Transverse colon (tissue), 4 donors: ENCODE measurements at places on chromosomes 4 and X. TPM values are rescaled to one million over a fixed set of nuclear protein-coding genes. Genes with fewer than 3 reads are reported as not detected.

Gene LRRC66
- total RNA-seq, result 5.6 TPM

Gene CT55
- total RNA-seq, result not detected

Gene CT47C1
- total RNA-seq, result not detected

Gene SCML1
- 14.4 TPM for total RNA-seq

Gene SPANXB1
- total RNA-seq, result not detected

Gene ARX
- not detected for total RNA-seq

DNA sequence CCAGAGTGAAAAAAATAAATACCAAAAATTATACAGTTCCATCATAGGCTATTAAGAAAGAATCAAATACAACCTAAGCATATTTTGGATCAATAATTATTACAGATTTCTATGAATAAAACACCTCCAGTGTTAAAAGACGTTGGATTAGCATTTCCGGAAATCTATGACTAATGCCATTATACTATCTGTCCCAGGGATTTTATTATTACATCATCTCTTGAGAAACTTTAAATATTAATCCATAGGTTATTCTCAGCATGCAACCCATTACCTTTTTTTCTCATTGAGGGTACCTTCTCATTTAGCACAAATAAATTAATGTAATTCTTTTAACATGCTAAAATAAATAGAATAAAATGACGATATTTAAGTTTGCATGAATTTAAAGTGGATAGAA is 44.6 kb downstream of the CXorf58 start:
- H3K27ac ChIP-seq, result no peak overlapping the region
- no peaks in the 10 kb centered on the region for H3K27me3 ChIP-seq
- DNase-seq, result no peak
- no peaks in the 10 kb centered on the region for H3K4me1 ChIP-seq

- H3K4me1 ChIP-seq, result no peaks in the 10 kb centered on the region
- H3K27me3 ChIP-seq, result no peaks in the 10 kb centered on the region
- H3K27ac ChIP-seq, result no peak overlapping the region
Measured at GRCh38 chr4:147550626-147551246, 66.5 kb upstream of the TMEM184C start.

- H3K36me3 ChIP-seq, result no peaks in the 10 kb centered on the region
- no peak overlapping the region for H3K27ac ChIP-seq
- no peak for DNase-seq
- H3K27me3 ChIP-seq, result no peaks in the 10 kb centered on the region
- H3K4me1 ChIP-seq, result no peaks in the 10 kb centered on the region
- no peak overlapping the region for H3K4me3 ChIP-seq
Measured at GRCh38 chr4:117063961-117064696, 21.2 kb downstream of the TRAM1L1 start.

DNA sequence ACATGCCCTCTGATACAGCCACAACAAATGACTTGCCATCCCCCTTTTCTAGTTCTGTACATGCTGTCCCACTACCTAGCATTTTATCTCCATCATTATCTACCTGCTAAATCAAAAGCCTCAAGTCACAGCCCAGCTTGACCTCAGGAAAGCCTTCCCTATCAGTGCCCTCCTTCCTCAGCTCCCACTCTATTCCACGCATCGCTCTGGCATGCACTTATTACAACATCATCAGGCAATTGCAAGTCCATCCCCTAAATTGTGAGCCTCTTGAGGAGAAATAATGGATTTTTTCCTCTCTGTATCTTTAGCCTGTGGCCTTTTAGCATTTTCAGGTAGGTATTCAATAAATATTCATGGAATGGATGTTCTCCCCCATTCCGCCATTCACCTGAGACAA is 5.7 kb downstream of the ARL13A start:
- no peaks in the 10 kb centered on the region for H3K4me1 ChIP-seq
- H3K4me3 ChIP-seq, result no peak overlapping the region
- H3K27me3 ChIP-seq, result no peaks in the 10 kb centered on the region
- H3K27ac ChIP-seq, result no peak overlapping the region
- H3K36me3 ChIP-seq, result no peaks in the 10 kb centered on the region

GRCh38 chrX:111167334-111167733 is 71.3 kb downstream of the PAK3 start:
- no peaks in the 10 kb centered on the region for H3K36me3 ChIP-seq
- no peak for DNase-seq
- H3K27ac ChIP-seq, result no peak overlapping the region

DNA sequence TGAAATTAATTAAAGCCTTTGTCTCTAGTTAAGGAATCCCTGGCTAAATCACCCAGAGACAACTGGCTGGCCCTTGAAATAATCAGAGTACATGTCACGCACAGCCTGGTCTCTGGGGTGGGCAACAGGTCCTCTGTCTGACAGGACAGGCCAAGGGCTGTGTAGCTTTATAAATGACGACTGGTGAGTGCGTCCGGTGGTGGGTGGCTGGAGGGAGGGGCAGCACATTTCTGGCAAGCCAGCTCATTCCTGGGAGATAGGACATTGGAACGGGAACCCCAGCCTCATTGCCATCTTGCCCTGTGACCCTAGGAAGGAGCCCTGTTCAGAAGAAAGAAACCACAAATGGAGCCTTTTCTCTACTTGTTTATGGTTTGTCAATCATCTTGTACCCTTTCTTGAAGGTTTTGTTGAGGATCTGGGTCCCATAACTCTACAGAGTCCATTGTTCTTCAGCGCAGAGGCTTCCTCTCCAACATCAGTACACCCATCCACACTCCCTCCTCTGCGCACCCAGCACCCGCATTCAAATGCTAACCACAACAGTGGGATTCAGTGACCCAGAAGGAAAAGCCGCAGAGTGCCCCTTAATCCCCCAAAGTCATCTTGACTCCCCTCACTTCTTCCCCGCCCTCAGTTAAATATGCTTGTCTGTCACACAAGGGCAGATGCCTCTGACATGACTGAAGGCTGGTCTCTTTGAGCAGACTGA is 368.1 kb downstream of the UNC5C start:
- no peaks in the 10 kb centered on the region for H3K36me3 ChIP-seq
- no peaks in the 10 kb centered on the region for H3K27me3 ChIP-seq
- no peak overlapping the region for H3K4me3 ChIP-seq
- no peaks in the 10 kb centered on the region for H3K4me1 ChIP-seq
- H3K27ac ChIP-seq, result no peak overlapping the region
- no peak for DNase-seq

DNA sequence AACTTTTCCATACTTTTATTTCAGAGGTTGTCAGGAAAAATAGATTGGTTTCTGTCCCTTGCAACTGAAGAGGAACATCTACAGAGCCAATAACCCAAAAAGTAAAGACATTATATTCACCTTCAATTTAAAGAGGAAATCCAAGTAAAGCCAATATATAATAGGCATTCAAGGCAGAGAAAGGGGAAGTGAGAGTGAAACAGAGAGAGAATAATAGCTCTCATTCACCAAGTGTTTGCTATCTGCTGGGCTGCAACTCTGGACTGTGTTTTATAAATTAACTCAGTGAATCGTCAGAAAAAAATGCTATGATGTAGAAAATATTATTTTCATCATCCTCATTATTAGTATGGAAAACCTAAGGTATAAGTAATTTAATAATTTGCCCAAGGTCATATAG is 448.5 kb downstream of the TRAM1L1 start:
- DNase-seq, result no peak
- H3K4me3 ChIP-seq, result no peak overlapping the region
- no peaks in the 10 kb centered on the region for H3K27me3 ChIP-seq
- H3K36me3 ChIP-seq, result no peaks in the 10 kb centered on the region

DNA sequence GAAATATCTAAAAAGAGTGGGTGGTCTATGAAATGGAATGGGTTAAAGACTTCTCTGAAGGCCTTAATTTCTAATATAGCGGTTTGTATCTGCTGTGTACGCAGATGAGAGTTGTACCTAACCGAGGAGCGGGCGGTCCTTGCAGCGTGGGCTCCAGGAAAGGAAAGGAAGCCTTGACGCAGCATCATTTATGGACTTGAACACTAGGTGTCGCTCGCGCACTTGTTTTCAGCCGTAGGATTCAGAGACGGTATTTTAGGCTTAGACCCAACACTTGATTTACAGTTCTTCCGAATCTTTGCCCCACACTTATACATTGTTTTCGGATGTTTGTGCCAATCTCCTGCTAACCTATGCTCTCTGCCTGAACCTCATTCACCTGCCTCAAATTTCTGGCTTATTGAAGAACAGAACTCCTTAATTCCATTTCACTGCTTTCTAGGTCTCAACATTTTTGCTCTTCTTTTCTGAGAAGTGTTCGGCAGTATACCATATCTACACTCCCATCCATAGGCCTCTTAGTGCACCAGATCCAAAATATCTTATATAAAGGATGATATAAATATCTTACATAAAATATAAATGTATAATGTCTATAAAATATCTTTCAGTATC is 48.9 kb upstream of the AADAT start:
- H3K4me3 ChIP-seq, result no peak overlapping the region
- DNase-seq, result peak; percentile 74
- no peaks in the 10 kb centered on the region for H3K36me3 ChIP-seq
- H3K27ac ChIP-seq, result no peak overlapping the region

DNA sequence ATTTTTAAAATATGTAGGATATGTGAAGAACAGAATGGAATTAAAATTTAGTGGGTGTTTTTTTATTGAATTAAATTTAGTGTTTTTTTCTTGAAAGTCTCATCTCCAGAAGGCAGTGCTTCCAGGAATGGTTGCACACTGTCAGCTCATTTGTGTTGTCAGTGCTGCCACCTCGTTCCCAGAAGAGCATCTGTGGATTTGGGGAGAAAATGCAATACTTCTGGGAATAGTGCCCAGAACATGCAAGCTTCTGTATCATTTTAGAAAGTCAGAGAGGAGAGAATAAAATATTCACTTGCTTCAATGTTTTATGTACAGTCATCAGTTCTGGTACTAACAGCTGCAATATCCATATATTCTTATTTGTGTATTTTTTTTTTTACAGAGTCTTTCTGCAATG is 608.8 kb downstream of the PCDH7 start:
- H3K27ac ChIP-seq, result no peak overlapping the region
- H3K27me3 ChIP-seq, result no peaks in the 10 kb centered on the region
- DNase-seq, result no peak
- no peaks in the 10 kb centered on the region for H3K36me3 ChIP-seq
- H3K4me1 ChIP-seq, result no peaks in the 10 kb centered on the region

DNA sequence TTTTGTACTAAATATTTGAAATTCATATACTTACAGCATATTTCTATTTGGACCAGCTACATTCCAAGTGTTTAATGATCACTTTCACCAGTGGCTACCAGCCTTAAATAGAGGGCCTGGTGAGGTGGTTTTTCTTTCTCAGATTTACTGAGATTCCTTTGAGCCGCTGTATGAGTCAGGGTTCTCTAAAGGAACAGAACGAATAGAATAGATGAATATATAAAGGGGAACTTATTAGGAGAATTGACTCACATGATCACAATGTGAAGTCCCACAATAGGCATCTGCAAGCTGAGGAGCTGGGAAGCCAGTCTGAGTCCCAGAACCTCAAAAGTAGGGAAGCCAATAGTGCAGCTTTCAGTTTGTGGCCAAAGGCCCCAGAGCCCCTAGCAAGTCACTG is 146.2 kb upstream of the TLL1 start:
- no peaks in the 10 kb centered on the region for H3K4me1 ChIP-seq
- no peak overlapping the region for H3K4me3 ChIP-seq
- no peaks in the 10 kb centered on the region for H3K27me3 ChIP-seq
- no peak overlapping the region for H3K27ac ChIP-seq
- no peaks in the 10 kb centered on the region for H3K36me3 ChIP-seq

DNA sequence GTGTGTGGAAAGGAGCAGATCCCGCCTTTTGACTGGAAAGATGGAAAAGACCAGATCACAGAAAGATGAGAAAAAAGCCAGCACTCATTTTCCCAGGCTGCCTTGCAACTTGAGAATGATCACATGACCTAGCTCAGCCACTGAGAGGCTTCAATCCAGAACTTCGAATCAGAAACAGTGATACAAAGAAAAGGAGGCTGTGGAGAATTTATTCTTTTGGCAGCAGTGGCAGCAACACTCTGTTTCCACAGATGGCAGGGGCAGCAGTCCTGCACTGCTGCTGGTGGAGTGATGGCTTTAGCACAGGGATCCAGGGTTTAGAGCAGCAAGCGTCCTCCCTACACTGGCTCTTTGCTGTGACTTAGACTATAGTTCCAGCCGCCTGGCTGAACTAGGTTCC is 77.8 kb upstream of the SH3RF1 start:
- H3K27ac ChIP-seq, result no peak overlapping the region
- no peak overlapping the region for H3K4me3 ChIP-seq
- no peak for DNase-seq
- H3K36me3 ChIP-seq, result no peaks in the 10 kb centered on the region
- no peaks in the 10 kb centered on the region for H3K4me1 ChIP-seq
- H3K27me3 ChIP-seq, result no peaks in the 10 kb centered on the region

DNA sequence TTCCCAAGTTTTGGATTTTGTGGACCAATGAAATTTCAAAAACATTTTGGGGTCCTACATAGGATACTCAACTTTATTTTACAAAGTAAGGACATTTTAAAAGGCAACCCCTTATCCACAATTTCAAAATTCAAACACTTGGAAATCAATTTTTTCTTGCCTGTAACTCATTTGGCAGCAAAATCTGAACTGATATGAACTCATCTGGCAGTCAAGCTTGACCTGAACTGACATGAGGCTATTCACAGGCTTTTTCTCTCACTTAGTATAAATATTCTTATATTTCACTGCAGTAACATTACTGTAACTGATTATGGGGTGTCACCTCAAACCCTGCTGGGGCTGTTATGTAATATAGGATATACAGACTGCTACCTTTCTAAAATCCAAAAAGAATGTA is 116.1 kb downstream of the KLHL13 start:
- no peaks in the 10 kb centered on the region for H3K27me3 ChIP-seq
- H3K4me3 ChIP-seq, result no peak overlapping the region
- H3K36me3 ChIP-seq, result no peaks in the 10 kb centered on the region
- H3K4me1 ChIP-seq, result no peaks in the 10 kb centered on the region
- no peak for DNase-seq
- H3K27ac ChIP-seq, result no peak overlapping the region

DNA sequence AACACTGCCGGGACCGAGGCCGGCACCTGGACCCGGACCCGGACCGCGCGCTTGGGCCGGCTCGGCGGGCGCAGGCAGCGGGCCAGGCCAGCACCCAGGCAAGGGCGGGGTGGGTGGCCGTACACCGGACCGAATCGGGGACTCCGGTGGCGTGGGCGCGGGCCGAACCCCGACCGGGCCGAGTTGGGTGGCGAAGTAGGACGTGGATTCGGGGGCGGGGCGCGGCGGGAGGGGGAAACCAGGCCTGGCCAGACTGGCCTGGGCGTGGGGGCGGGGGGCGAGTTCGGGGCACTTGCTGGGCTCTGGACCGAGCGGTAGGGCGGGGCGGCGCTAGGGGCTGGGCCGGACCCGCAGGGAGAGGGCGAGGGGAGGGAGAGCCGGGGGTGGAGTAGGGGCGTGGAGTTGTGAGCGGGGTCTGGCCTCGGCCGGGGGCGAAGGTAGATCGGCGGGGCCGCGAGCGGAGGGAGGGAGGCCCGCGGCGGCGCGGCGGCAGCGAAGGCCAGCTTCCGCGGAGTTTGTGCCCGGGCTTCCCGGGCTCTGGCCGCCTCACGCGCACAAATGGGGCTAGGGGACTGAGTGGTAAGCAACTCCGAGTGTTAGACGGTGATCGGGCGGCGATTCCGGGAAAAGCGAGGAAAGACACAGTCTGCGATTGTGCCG is 1.8 kb upstream of the BCORL1 start:
- DNase-seq, result peak; percentile 73
- peak overlapping the region; percentile 46 for H3K4me3 ChIP-seq
- H3K4me1 ChIP-seq, result peaks cover 4% of the 10 kb centered on the region
- no peaks in the 10 kb centered on the region for H3K36me3 ChIP-seq
- H3K27ac ChIP-seq, result peak overlapping the region; percentile 89
- H3K27me3 ChIP-seq, result no peaks in the 10 kb centered on the region
